ENCODE measurements at places on chromosomes 5 and 9. TPM values are rescaled to one million over a fixed set of nuclear protein-coding genes. Genes with fewer than 3 reads are reported as not detected.

The OR1L4 gene
- polyA plus RNA-seq = not detected

The LOX gene
- 2.2 TPM for polyA plus RNA-seq

The TTC39B gene
- polyA plus RNA-seq = 1.8 TPM

DNA sequence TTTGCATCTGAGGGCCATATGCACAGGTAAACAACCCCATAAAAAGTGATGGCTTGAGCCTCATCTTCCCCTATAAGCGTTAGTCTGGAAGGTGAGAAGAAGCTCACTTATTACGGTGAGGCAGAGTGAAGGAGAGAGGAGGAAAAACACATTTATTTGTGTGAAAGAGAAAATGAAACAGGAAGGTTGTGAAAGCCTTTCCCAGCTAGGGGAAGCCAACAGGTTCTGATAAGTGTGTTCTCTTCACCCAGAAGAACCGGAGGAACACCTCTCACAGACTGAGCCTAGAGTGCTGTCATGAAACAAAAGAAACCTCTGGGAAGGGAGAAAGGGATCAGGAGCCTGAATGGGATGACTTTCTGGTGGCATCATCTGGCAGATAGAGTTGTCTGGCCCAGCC, 192.5 kb downstream of the PTTG1 start:
- DNase-seq = no peak

DNA sequence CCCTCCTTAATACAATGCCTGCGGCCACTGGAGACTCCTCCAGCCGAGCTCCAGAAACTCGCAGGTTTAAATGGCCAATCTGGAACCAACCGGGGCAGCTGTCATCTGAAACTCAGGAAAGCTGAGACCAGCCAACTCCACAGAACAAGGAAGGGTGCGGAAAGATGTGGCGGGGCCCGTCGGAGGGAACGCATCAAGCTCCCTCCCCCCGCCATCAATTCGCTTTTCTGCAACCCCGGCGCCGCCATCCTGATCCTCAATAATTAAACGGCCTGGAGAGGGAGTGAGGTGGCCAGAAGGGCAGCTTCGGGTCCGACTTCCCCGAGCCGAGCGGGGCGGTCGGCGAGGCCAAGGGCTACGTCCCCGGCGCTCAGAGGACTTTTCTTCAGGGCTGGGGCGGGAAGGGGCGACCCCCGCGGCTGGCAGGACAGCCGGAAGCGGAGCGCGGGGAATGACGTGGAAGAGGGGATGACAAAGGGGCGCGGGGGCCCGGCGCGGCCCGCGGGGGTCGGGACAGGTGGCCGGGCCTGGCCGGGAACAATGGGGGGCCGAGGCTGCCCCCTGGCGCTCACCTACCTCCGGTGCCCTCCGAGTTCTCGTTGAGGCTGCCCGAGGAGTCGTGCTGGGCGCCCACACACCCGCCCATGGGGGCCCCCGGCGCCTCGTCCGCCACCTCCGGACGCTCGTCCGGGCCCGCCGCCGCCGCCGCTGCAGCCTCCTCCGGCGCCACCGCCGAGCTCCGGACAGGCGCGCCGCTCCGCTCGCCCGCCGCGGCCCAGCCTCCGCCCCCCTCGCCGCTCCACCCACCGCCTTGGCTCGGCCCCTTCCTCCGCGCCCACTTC, at the start of gene UBTD2:
Gene UBTD2 (minus strand): TSS at position 745 of the 842 bp plus-strand sequence. CDS start 99 bp downstream, at position 646.
- DNase-seq = peak; percentile 72

DNA sequence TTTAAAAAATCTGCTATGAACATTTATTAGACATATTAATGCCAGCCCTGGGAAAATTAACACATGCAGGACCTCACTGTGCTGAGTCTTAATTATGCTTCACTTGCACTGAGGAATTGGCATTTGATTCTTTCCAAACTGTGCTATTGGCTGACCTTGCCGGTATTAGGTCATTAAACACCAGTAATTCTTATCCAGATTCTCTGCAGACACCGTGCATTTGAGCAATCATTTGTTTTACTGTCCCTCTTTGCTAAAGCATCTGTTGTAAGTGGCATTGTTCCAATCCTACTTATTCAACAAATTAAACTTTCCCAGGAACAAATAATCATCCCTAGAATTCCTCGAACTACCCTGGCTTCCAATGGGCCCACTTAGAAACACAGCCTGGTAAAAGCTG, 145.0 kb downstream of the SLC12A2 start:
- no peak for DNase-seq

- DNase-seq = no peak
These were observed 348.7 kb upstream of the GRAMD2B start for GRCh38 chr5:126074538-126074937.

Data from liver (tissue), 10 donors.